ENCODE measurements at places on chromosomes 2 and 18.

DNA sequence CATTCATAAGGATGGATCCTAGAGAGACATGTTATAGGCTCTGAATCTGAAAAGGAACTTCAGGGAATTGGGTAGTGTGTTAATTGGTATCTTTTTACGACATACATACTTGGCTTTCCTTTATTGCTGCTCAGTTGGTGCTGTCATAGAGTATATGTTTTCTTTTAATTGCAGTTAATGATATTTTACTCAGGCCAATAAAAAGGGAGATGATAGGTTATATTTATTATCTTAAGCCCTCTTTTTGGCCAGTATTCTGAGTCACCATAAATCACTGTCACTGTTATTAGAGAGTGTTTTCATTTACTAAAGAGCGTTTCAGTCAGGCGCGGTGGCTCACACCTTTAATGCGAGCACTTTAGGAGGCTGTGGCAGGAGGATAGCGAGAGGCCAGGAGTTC is 47.6 kb downstream of the RALBP1 start:
- no peak for DNase-seq

DNA sequence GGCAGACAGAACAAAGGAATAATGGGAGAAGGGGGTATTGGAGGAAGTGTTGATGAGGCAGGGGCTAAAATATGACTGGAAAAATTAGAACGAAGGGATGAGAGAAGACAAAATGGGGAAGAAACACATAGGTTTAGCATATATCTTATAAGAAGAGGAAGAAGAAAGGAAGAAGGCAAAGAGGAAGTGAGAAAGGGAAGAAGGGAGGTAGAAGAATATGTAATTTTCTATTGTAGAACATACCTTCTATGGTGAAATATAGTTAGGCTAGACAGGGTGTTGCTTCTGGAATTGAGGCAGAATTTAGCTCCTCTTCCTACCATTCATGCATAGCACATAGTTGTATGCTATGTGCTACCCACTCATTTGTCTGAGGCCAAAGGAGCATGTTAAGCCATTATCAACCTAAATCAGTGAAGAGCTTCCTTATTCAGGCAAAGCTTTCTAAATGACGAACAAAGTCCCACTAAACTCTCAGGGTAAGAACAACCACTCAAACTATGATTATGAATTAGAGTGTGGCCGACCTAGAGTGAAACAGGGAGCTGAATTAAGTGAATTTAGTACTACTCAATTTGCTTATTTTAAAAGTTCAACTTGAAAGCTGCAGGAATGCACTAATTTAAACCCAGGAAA is 180.9 kb upstream of the GALNT5 start:
- DNase-seq = no peak

DNA sequence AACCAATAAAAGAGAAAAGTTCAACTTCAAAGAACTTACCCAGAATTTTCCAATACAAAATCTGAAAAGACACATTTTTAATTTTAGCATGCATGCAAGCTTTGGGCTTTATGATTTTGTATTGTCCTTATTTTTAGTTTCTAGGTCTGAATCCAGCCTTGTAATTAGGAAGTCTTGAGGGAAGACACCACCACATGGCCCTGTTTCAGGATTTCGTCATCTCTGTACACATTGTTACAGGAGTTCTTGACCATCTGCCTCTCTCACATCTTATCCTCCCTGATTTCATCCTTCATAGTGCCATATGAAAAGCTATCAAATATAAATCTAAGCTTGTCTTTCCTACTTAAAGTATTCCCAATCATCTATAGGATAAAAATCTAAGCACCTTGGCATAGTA is 176.1 kb downstream of the TXNL1 start:
- DNase-seq = no peak

- DNase-seq = no peak
Measured at GRCh38 chr2:113895301-113895700, 5.4 kb downstream of the ACTR3 start.

- peak; percentile 96 for DNase-seq
Measured at GRCh38 chr18:41940506-41941215, 14.4 kb upstream of the PIK3C3 start.

DNA sequence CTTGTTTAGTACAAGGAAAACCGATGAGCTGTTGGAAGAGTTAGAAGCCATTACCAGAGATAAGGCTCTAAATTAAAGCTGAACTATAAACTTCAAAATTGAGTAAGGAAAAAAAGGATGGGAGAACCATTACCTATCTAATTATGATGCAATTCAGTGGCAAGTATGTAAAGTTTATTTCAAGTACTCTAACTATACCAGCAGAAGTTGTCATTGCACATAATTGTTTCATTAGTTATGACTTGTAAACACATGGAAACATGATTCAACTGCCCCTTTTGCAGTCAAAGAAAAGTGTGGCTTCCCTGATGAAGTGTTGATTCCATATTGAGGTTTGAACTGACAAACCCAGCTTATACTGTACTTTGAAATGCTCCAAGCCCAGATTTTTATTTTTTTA is 324.1 kb upstream of the KCNJ3 start:
- no peak for DNase-seq

GRCh38 chr2:147542351-147542750 is 302.5 kb upstream of the ACVR2A start:
- peak; percentile 12 for DNase-seq

DNA sequence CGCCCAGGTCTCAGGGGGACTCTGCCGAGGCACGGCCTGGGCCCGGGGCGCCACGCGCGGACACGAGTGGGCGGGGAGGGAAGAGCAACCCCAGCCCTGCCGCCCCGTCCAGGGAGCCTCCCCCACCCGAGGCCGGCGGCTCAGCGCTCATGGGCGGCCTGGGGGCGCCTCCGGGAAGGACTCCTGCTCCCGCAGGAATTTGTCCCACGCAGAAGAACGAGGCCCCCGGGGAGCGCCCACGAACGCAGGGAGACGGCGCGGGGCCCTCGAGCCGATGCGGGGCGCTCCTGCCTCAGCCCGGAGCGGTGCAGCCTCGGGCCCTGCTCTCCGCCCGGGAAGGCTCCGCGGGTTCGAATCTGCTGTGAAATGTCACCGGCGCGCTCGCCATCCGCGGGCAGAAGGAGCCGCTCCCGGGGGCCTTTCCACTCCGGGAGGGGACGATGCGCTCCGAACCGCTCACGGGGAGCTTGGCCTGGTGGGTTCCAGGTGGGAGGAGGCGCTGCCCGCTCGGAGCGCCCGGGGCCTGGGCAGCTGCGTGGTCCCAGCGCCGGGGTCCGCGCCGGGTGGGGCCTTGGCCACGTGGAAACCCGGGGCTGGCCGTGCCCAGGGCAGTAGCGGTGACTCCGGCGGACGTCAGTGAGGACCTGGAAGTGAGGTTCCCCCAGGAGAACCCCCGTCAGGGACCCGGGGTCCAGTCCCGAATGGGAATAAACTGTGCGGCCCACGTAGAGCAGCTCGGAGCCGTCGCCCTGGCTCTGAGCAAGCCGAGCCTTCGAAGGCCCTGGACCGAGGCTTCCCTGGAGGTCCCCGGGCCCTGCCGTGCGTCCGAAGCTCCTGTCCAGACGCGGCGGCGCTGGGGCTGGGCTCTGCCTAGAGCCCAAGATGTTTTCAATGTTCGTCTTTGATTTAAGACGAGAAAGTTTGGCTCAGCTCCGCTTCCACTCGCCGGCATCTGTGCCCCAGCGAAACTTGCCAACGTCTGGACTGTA is 41.4 kb upstream of the CTDP1 start:
- DNase-seq = no peak

- no peak for DNase-seq
Measured at GRCh38 chr2:130791617-130791939, 36.2 kb downstream of the AMER3 start.

DNA sequence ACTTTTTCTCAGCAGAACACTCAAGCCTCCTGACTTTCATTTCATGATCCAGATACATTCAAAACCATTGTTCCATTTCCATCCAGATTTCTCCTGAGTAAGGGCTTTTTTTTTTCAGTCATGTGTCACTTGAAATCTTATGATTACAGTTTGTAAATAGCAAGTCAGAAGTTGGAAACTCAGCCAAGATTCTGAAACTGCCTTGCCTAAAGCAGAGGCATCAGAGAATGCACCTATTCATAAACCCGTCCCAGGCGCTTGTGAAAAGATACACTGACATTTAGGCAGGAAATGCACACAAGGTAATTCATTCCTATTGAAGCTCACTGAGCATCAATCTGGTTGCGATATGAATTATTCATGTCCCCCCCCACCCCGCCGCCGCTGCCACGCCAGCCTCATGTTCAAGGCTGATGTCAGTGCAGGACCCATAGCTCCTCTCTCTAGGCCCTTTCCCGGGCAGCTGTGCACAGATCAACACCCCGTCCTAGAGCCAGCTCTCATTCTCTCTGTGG is 30.4 kb upstream of the MGAT4A start:
- DNase-seq = peak; percentile 12

DNA sequence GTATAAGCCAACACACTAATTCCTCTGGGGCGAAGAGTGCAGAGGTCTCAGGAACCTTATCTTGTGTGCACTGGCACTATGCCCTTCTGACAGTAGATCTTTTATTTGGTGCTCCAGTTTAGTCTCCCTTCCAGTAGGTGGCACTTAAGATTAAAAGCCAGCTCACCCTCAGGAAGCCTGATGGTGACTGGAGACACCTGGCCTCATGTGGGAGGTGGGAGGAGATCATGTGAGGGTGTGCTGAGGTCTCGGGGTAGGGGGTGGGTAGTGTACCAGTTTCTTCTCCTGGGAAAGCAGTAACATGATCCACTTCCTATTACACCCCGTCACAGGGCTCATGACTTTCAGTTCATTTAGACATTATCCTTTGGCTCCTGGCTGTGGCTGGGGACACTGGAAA is 654.9 kb downstream of the ADCYAP1 start:
- DNase-seq = no peak

DNA sequence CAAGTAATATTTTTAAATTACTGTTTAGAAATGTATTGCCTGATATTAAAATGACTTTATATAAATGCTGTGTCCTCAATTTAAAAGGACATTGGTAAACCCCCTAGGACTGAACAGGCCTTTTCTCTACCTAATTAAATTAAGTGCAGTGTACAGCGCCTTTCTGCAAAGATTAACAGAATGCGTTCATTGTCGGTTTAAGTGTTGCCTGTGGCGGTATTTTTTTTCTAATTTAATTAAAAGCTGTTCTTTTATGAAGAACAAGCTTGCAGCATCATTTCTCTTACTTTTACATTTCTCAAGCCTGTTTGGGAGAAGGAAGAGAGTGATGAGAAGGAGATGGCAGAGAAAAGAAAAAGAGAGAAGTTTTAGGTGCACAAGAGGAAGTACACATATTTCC is 344.9 kb downstream of the CPS1 start:
- DNase-seq = no peak

DNA sequence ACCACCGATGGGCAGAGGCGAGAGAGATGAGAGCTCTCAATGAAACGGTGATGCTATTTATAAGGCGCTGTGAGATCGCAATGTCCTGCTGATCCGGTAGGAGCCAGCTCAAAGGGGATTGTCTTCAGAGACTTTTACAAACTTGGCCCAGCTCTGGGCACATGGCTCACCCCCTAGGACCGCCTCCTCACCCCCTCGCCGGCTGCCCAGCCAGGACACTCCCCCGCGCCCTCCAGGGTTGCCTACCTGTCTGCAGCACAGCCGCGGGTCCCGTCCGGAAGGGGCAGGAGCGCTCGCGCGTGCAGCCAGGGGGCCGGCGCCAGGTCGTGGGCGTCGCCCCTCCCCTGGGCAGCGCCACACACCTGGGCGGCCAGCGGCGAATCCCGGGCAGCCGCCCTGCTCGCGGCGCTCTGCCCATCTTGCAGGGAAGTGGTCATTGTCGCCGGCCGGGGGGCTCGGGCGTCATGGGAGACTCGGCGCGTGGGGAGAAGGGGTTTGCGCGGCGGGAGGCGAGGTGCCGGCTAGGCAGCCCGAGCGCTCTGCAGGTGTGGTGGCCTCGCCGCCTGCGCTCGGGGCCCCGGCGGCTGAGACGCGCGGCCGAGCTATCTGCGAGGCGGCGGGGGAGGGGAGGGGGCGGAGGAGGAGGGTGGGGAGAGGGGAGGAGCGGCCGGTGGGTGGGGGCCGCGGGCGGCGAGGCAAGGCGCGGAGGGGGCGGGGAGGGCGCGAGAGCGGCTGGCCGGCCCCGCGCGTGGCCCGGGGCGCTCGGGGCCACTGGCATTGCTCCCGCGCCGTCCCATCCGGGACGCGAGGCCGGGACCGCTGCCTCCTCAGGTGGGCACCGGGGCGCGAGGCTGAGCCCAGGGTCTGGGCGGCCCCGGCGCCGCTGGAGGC is at the start of gene GRB14:
GRB14 (minus strand) TSS at position 610 of the 891 bp plus-strand sequence; CDS start at position 437, 173 bp downstream.
- peak; percentile 92 for DNase-seq

DNA sequence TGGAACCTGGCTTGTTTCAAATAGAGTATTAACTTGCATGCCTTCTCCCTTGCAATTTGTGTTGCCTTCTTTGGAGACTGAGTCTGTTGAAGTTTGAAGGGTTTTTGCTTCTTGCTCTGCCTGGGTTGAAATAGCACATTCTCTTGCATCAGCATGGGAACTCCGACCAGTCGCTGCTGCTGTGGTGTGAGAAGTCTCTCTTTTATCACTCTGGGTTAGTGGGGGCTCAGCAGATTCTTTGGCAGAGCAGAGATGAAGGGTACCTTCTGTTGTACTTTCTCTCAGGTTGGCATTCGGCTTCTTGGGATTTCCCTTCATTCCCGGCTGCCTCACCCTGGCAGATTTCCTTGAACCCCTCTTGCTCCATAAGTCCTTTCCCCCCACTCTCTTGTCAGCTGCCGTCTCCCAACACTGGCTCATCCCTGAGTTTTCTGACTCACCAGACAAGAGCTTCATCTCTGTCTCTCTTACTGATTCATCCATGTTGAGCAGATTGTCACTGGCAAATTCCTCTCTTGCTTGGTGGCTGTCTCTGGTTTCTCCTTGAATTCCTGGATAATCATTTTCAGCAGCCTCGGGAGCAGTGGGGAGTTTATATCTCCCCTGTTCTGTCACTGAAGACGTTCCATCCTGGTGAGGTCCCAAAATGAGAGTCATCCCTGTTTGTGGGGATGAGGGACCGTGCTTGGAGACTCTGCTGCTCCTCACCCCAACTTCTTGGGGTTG is 49.9 kb downstream of the ALPK2 start:
- DNase-seq = peak; percentile 92

- peak; percentile 64 for DNase-seq
Measured at GRCh38 chr2:223108351-223109050, 56.5 kb downstream of the KCNE4 start.

- DNase-seq = no peak
Measured at GRCh38 chr2:240212425-240213225, 72.2 kb upstream of the OTOS start.

DNA sequence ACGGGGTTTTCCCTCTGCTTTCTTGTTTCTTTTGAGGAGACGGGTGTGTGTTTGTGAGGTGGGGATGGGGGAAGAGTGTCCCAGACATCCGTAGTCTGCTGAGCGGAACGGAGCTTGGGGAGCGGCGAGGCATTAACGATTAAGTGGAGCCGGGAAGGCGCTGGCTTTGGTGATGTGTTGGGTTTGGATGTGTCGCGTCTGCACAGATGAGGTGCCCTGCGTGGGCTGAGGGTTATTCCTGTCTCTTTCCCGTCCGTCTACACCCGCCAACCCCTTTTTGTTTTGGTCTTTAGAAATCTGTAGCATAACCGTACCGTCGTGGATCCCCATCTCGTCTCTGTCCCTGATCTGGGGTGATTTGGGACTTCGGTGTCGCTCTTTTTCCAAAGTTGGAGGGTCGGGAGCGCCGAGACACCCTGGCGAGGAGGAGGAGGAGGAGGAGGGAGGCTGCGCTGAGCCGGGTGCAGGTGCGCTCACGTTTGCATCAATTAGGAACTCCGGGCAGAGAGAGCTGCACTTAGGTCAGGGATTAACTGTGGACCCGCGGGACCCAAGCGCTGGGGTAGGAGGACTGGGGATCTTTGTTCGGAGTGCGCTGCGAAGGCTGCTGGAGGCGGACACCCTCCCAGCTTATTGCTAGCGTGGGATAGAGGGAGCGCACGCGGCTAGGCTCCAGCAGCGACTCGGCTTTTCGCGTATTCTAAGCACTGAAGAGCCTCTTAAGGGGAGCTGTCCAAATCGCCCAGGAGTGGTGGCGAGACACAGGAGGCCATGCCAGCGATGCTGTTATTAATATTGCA is 720.3 kb downstream of the DPP10 start:
- peak; percentile 60 for DNase-seq

GRCh38 chr2:188477564-188478103 is 186.0 kb downstream of the GULP1 start:
- DNase-seq = no peak

Measured in islet precursor cell (in vitro differentiated cells).